Tibial nerve (tissue), 4 donors: ENCODE measurements at places on chromosomes 12 and 14. TPM values are rescaled to one million over a fixed set of nuclear protein-coding genes. Genes with fewer than 3 reads are reported as not detected.

- DNase-seq = no peak
- no peaks in the 10 kb centered on the region for H3K4me1 ChIP-seq
- H3K27me3 ChIP-seq = no peaks in the 10 kb centered on the region
These were observed 100.6 kb downstream of the DIO2 start for GRCh38 chr14:80110721-80111120.

GRCh38 chr12:41970744-41971143 is 173.9 kb downstream of the GXYLT1 start:
- no peaks in the 10 kb centered on the region for H3K36me3 ChIP-seq
- DNase-seq = no peak
- no peaks in the 10 kb centered on the region for H3K4me1 ChIP-seq
- H3K27me3 ChIP-seq = no peaks in the 10 kb centered on the region
- no peak overlapping the region for H3K4me3 ChIP-seq
- no peak overlapping the region for H3K27ac ChIP-seq

DNA sequence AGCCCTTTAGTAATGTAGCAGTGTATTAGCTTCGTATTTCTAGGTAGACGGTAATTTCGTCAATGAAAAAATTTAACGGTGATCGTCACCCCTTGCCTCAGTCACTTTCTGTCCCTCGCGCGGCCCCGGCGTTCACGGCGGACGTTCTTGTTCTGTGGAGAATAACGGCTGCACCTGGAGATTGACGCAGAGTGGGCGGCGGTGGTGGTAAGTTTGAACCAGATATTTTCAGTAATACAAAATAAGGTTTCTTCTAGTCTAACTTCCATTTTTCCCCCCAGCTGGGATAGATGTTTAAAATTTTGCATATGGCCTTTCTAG is 341 bp downstream of the ZNF10 start:
- H3K27me3 ChIP-seq = no peaks in the 10 kb centered on the region
- peaks cover 6% of the 10 kb centered on the region for H3K36me3 ChIP-seq
- DNase-seq = no peak
- H3K4me1 ChIP-seq = no peaks in the 10 kb centered on the region
- peak overlapping the region; percentile 94 for H3K4me3 ChIP-seq
- H3K27ac ChIP-seq = peak overlapping the region; percentile 97

DNA sequence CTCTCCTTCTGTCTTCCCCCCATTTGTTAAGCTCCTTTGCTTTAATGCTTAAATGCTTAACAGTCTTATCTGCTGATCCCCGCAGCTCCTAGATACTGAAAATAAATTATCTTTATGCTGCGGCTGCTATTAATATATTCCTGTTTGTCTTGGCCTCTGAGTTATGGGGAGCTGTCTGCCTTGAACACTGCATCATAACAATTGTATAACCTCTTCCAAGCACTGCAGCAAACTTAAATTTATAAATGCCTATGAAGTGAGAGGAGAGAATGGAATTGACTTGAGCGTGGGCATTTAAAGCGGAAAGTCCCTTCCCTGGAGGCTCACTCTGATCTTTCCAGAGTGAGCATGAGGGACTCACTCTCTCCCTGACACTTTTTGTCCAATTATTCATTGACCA is 23.1 kb upstream of the DCP1B start:
- no peak for DNase-seq
- no peaks in the 10 kb centered on the region for H3K36me3 ChIP-seq
- H3K4me3 ChIP-seq = no peak overlapping the region

GRCh38 chr14:96215452-96216244 is 11.0 kb downstream of the BDKRB2 start:
- no peak for DNase-seq
- H3K4me1 ChIP-seq = peaks cover 40% of the 10 kb centered on the region
- peaks cover 16% of the 10 kb centered on the region for H3K36me3 ChIP-seq
- H3K27me3 ChIP-seq = no peaks in the 10 kb centered on the region

- H3K4me1 ChIP-seq = no peaks in the 10 kb centered on the region
These were observed 84.1 kb upstream of the OVCH1 start for GRCh38 chr12:29581631-29582030.

DNA sequence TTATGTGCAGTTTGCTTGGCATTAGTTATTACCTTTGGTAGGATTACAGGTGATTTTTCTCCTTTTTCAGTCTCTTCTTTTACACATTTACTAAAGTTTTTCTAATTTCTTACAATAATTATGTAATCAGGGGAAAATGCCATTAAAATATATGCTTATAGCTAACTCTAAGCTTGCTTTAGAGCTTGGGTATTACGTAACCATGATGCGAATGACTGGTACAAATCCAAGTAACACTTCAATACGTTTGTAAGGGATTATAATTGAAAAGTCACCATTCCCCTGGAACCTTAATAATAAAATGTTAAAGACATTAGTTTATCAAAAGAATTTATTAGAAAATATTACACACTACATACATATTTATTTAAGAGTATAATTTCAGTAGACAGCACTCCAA is 71.6 kb downstream of the SCAF11 start:
- no peak overlapping the region for H3K4me3 ChIP-seq
- H3K36me3 ChIP-seq = no peaks in the 10 kb centered on the region
- no peaks in the 10 kb centered on the region for H3K4me1 ChIP-seq
- H3K27me3 ChIP-seq = no peaks in the 10 kb centered on the region
- no peak for DNase-seq
- no peak overlapping the region for H3K27ac ChIP-seq

DNA sequence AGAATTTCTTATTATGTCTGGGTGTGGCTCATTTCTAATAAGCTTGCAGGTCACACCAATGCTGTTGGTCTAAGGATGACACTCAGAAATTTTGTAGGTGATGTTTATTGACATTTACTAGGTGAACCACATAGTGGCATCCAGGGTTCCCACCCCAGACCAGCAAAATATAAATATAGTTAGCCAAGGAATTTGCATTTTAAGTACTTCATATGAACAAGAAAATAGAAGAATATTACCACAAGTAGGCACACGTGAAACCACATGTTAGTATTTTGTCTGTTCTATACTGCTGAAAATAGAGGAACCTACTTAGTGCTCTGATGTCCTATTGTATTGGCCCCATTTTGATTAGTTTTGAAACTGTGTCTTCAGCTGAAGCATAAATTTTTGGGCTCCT is 71.1 kb downstream of the USP15 start:
- no peak overlapping the region for H3K27ac ChIP-seq
- H3K4me3 ChIP-seq = no peak overlapping the region
- no peaks in the 10 kb centered on the region for H3K4me1 ChIP-seq

DNA sequence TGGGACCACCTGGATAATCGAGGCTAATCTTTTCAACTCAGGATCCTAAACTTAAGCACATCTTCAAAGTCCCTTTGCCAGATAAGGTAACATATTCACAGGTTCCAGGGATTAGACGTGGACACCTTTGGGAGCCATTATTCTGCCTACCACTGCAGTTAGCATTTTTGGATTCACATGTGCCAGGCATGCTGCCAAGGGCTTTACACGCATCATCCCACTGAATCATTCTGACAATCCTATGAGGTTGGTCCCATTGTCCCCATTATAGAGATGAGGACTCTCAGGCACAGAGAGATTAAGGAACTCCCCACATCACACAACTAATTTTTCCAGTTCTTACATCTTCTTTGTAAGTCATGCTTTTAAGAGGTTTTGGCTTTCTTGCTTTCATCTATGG is 34.5 kb downstream of the RTN1 start:
- H3K4me3 ChIP-seq = no peak overlapping the region
- no peaks in the 10 kb centered on the region for H3K4me1 ChIP-seq
- H3K36me3 ChIP-seq = no peaks in the 10 kb centered on the region
- H3K27me3 ChIP-seq = no peaks in the 10 kb centered on the region
- no peak overlapping the region for H3K27ac ChIP-seq

GRCh38 chr14:82759656-82760055 is 1226.0 kb upstream of the SEL1L start:
- H3K36me3 ChIP-seq = no peaks in the 10 kb centered on the region
- no peaks in the 10 kb centered on the region for H3K4me1 ChIP-seq
- H3K4me3 ChIP-seq = no peak overlapping the region
- H3K27me3 ChIP-seq = no peaks in the 10 kb centered on the region

GRCh38 chr12:48868451-48868850 is 2.8 kb upstream of the RND1 start:
- no peaks in the 10 kb centered on the region for H3K4me1 ChIP-seq
- H3K27ac ChIP-seq = no peak overlapping the region
- no peak for DNase-seq
- H3K27me3 ChIP-seq = no peaks in the 10 kb centered on the region
- no peak overlapping the region for H3K4me3 ChIP-seq

DNA sequence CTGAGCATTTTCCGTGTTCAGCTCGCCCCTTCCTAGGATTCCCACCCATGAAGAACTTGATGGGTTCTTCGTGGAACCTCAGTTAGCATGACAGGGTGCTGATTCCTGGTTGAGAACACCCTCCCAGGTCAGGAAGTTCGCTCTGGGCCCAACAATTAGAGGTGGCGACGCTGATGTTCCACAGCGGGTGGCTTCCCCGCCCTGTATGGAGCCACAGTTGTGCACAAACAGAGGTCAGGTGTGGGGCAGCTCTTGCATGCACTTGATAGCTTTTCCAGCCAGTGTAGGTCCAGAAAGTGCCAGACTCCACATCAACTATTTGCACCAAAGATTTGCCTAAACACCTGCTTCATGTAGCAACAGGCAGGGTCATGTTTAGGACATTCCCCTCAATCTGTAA is 788.2 kb downstream of the MED13L start:
- H3K4me3 ChIP-seq = no peak overlapping the region
- H3K4me1 ChIP-seq = no peaks in the 10 kb centered on the region
- DNase-seq = no peak

DNA sequence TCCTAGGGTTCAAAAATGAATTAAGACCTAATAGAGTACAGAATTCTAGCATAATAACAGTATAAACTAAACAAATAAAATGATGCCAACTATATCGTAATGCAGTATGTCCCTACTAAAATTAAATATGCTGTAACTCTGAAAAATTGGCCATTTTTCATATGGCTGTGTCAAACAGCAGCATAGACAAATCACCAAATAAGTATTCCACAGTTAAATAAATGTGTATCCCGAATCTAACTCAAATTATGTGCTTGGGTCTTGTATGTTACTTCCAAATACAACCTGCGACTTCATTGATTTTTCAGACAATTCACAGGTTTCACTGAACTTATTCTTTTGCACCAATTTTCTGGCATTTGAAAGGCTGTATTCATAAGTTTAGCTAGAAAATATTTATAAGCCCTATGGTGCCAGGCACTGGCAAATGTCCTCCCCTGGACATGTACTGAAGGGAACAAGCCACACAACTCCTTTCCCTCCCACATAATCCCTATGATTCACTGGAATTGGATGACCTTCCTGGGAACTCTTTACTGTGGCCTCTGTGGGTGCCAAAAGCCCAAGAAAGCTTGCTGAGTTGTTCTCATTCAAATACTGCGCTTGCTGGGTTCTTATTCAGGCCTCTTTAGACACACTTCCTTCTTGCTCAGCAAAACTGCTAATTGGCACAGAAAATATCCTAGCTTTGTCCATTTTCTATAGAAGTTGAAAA is 108.8 kb downstream of the KITLG start:
- DNase-seq = no peak
- H3K4me1 ChIP-seq = no peaks in the 10 kb centered on the region
- no peak overlapping the region for H3K27ac ChIP-seq
- H3K36me3 ChIP-seq = no peaks in the 10 kb centered on the region
- no peak overlapping the region for H3K4me3 ChIP-seq
- H3K27me3 ChIP-seq = no peaks in the 10 kb centered on the region

DNA sequence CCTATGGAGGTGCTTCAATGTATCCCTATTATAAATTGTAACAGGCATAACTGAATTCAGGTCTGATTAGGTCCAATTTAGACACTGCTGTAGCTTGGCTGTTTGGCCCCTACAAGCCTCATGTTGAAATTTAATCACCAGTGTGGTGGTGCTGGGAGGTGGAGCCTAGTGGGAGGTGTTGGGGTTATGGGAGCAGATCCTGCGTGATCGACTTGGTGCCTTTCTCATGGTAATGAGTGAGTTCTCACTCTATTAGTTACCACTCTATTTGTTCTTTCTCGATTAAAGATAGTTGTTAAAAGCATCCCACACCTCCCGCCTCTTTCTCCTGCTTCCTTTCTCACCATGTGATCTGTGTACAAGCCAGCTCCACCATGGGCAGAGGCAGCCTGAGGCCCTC is 122.1 kb downstream of the FOXA1 start:
- H3K4me1 ChIP-seq = no peaks in the 10 kb centered on the region
- H3K4me3 ChIP-seq = no peak overlapping the region
- DNase-seq = no peak
- H3K27ac ChIP-seq = no peak overlapping the region
- no peaks in the 10 kb centered on the region for H3K27me3 ChIP-seq

DNA sequence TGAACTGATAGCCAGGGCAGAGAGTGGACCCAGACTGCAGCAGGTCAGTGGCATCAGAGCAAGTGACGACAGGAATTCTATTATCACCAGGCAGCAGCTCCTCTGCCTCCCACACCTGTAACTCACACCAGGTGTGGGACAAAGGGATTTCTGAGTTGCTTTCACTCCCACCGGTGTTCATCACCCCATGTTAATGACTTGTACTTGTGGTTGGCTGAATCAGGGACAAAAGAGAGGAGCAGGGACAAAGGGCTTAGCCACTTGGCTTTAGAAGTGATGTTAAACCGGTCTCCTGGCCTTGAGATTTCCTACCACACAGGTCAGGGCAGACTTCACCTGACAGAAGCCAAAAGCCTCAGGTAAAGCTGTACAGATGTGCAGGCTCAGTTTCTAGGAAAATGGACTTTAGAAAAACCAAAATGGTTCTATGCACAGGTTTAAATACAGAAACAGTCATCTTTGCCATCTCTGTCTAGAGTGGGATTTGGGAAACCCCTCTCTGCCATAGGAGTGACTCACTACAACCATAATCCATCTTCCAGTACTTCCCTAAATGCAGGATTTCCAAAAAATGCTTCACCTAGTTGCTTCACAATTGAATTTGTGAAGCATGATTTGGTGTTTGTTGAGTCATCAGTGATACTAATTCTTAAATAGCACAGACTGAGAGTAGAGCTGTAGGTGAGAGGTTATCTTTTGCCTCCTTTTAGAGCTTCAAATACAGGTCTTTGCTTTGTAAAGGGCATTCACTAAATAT is 158.5 kb downstream of the PRKCH start:
- DNase-seq = no peak
- no peak overlapping the region for H3K27ac ChIP-seq
- no peaks in the 10 kb centered on the region for H3K36me3 ChIP-seq
- peaks cover 42% of the 10 kb centered on the region for H3K4me1 ChIP-seq
- no peak overlapping the region for H3K4me3 ChIP-seq
- H3K27me3 ChIP-seq = no peaks in the 10 kb centered on the region

DNA sequence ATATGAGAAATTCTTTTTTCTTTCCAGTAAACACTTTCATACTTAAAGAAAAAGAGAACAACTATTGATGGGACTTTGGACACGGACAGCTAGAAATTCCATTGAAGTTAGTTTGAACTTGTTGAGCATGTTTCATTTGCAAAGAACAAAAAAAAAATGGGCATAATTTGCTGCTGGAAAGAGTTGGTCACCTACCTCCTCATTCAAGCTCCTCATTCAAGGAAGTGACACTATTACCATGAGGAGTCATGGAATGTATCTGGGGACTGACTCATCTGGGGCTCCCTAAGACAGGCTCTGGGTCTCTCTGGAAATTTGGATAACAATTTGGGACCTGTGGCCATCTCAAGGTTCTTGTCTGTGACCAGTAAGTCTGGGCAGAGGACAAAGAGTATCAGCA is 50.4 kb downstream of the KICS2 start:
- H3K4me1 ChIP-seq = no peaks in the 10 kb centered on the region
- DNase-seq = no peak
- no peaks in the 10 kb centered on the region for H3K36me3 ChIP-seq
- H3K27ac ChIP-seq = no peak overlapping the region

Gene RPS6KL1
- total RNA-seq = 11.1 TPM

Gene BICDL1
- 1.5 TPM for total RNA-seq

Gene MMP14
- 101 TPM for total RNA-seq

Gene CD27
- total RNA-seq = 0.44 TPM

Gene SLC5A8
- not detected for total RNA-seq

Gene GPR137C
- total RNA-seq = 0.84 TPM

Gene SRRM4
- total RNA-seq = not detected

Gene KCNMB4
- total RNA-seq = 38.5 TPM
